ENCODE measurements at places on chromosomes 6 and 20. TPM values are rescaled to one million over a fixed set of nuclear protein-coding genes. Genes with fewer than 3 reads are reported as not detected.

ATP6V1G2 gene
- 4.1 TPM for total RNA-seq

MICB gene
- 17.2 TPM for total RNA-seq

KIF25 gene
- 0.26 TPM for total RNA-seq

DNAH8 gene
- total RNA-seq = under 0.01 TPM

TBXT gene
- not detected for total RNA-seq

SMLR1 gene
- not detected for total RNA-seq

ZNF334 gene
- 7.9 TPM for total RNA-seq

C2 gene
- total RNA-seq = 27.2 TPM

SIRPD gene
- not detected for total RNA-seq

C6orf163 gene
- total RNA-seq = 1.8 TPM

PGC gene
- not detected for total RNA-seq

LST1 gene
- not detected for total RNA-seq

GGTLC1 gene
- total RNA-seq = not detected

SIRPA gene
- 25.1 TPM for total RNA-seq

MRPS26 gene
- total RNA-seq = 37.0 TPM

MATN4 gene
- under 0.01 TPM for total RNA-seq

CCN6 gene
- not detected for total RNA-seq

ACSS1 gene
- 3.9 TPM for total RNA-seq

RIMS4 gene
- total RNA-seq = under 0.01 TPM

B4GALT5 gene
- total RNA-seq = 19.0 TPM

COL9A3 gene
- total RNA-seq = 0.17 TPM

OR12D3 gene
- total RNA-seq = not detected

SPEF1 gene
- total RNA-seq = 0.17 TPM

SPTLC3 gene
- total RNA-seq = 5.9 TPM

BTNL2 gene
- not detected for total RNA-seq

APCDD1L gene
- total RNA-seq = 0.99 TPM

CDH26 gene
- 0.50 TPM for total RNA-seq

CFB gene
- 87.1 TPM for total RNA-seq

TMEM170B gene
- 4.5 TPM for total RNA-seq

TCF15 gene
- not detected for total RNA-seq

CLPSL2 gene
- not detected for total RNA-seq

SSTR4 gene
- not detected for total RNA-seq

SLC32A1 gene
- not detected for total RNA-seq

DYNLT2 gene
- total RNA-seq = 1.0 TPM

MYB gene
- total RNA-seq = under 0.01 TPM

PAK5 gene
- not detected for total RNA-seq

EMILIN3 gene
- total RNA-seq = 0.17 TPM

EYA2 gene
- 1.7 TPM for total RNA-seq

VPS52 gene
- 33.4 TPM for total RNA-seq

TREM2 gene
- total RNA-seq = under 0.01 TPM

THBS2 gene
- total RNA-seq = 269 TPM

LTA gene
- total RNA-seq = not detected

BTN3A1 gene
- total RNA-seq = 36.5 TPM

PBOV1 gene
- not detected for total RNA-seq

Data from fibroblast of lung (primary cell).